Thoracic aorta (tissue), 2 donors: ENCODE measurements at places on chromosomes 12 and 14. TPM values are rescaled to one million over a fixed set of nuclear protein-coding genes. Genes with fewer than 3 reads are reported as not detected.

ERP27 gene
- 2.4 TPM for total RNA-seq

IAPP gene
- total RNA-seq = not detected

C3AR1 gene
- 25.5 TPM for total RNA-seq

TMEM179 gene
- total RNA-seq = not detected

EPS8 gene
- 139 TPM for total RNA-seq

ADSS1 gene
- 30.8 TPM for total RNA-seq

EML1 gene
- 66.5 TPM for total RNA-seq

TAS2R42 gene
- total RNA-seq = not detected

TCL1B gene
- not detected for total RNA-seq

DNA sequence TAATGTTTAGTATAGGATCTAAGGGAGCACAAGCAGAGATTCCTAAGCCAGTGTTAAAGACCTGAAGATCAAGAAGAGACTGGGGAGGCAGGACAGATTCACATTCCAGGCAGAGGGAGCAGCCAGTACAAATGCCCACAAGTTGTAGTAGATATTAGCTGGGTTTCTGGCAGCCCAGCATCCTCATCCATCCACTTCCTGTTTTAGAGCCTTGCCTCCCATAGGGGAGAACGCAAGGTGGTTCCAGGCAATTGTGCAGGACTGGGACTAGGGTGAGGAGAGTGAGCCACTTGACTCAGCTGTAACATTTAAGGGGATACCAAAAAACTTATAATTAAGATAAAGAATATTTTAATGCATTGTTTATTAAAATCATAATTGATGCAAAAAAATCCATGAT lies 71.3 kb upstream of the PSMA6 start:
- H3K27me3 ChIP-seq = no peaks in the 10 kb centered on the region
- no peak for DNase-seq
- no peak overlapping the region for H3K4me3 ChIP-seq
- no peak overlapping the region for H3K27ac ChIP-seq
- peaks cover 5% of the 10 kb centered on the region for H3K4me1 ChIP-seq
- H3K36me3 ChIP-seq = no peaks in the 10 kb centered on the region

DNA sequence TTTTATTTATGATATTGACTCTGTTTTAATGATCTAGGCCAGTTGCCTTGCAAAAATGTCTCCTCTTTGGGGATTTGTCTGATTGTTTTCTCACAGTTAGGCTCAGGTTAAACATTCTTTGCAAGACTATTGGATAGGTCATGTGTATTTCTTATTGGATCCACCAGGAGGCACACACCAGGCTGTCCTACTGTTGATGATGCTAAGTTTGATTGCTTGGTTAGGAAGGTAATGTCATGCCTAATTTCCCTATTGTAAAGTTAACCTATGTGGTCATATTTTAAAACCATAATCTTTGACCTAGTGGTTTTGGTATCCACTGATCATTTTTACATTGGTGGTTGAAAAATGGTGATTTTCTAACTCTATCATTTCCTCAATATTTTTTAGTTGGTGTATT lies 137.1 kb downstream of the BRMS1L start:
- no peak overlapping the region for H3K4me3 ChIP-seq
- H3K27me3 ChIP-seq = no peaks in the 10 kb centered on the region

DNA sequence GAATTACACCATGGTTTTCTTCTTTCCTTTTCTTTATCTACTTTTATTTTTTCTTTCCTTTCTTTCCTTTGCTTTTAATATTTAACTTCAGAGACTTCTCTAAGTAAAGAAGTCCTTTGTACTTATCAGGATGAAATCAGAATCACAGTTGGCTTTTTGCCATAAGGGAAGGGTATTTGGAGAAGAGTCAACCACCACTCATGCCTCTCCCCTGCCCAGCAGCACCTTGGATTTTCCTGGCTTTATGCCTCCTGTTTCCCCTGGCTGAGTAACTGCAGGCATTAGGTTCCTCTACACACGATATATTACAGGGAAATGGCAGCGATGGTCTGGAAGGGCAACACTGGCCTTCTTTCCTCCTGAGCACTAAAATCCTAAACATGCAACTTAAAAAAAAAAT lies 266.4 kb upstream of the CAND1 start:
- no peak overlapping the region for H3K4me3 ChIP-seq
- no peak for DNase-seq
- H3K27ac ChIP-seq = no peak overlapping the region
- no peaks in the 10 kb centered on the region for H3K4me1 ChIP-seq
- no peaks in the 10 kb centered on the region for H3K27me3 ChIP-seq
- H3K36me3 ChIP-seq = no peaks in the 10 kb centered on the region

GRCh38 chr14:96176275-96176674 lies 28.4 kb upstream of the BDKRB2 start:
- H3K36me3 ChIP-seq = no peaks in the 10 kb centered on the region
- H3K27ac ChIP-seq = no peak overlapping the region
- no peaks in the 10 kb centered on the region for H3K4me1 ChIP-seq
- DNase-seq = no peak

DNA sequence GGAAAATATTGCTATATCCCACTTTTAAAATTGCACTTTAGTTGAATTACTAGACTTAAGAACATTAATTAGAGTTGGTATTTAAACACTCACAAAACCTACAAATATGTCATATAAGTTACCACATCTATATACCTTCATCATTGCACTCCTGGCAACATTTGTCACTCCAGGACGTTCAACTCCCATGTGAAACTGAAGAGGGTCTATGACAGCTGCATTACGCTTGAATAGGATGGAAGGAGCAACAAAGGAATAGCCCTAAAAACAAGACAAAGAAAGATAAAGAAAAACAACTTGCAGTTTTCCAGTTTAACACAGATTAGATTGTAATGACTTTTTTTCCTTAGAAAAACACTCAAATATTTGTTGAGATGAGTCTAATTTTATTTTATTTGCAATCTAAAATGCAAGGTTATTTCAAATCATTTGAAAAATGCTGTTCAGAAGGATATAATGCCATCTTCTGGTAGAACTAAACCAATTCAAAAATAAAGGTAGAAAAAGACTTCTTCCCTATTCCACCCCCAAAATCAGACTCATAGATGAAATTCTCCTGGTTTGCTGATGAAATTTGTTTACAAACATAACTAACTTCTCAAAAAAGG lies 84.3 kb upstream of the TTC7B start:
- no peaks in the 10 kb centered on the region for H3K27me3 ChIP-seq
- H3K4me1 ChIP-seq = no peaks in the 10 kb centered on the region
- H3K36me3 ChIP-seq = no peaks in the 10 kb centered on the region
- no peak overlapping the region for H3K27ac ChIP-seq
- DNase-seq = no peak

DNA sequence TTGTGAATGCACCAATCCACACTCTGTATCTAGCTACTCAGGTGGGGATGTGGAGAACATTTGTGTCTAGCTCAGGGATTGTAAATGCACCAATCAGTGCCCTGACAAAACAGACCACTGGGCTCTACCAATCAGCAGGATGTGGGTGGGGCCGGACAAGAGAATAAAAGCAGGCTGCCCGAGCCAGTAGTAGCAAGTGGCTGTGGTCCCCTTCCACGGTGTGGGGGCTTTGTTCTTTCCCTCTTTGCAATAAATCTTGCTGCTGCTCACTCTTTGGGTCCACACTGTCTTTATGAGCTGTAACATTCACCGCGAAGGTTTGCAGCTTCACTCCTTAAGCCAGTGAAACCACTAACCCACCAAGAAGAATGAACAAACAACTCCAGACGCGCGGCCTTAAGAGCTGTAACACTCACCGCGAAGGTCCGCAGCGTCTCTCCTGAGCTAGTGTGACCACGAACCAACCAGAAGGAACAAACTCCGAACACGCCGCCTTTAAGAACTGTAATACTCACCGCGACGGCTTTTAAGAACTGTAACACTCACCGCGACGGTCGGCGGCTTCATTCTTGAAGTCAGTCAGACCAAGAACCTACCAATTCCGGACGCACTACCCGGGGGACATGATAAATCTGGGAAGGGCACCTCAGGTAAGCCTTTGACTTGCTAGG lies 4.6 kb upstream of the LDHB start:
- H3K36me3 ChIP-seq = no peaks in the 10 kb centered on the region
- no peak overlapping the region for H3K27ac ChIP-seq
- no peaks in the 10 kb centered on the region for H3K27me3 ChIP-seq

DNA sequence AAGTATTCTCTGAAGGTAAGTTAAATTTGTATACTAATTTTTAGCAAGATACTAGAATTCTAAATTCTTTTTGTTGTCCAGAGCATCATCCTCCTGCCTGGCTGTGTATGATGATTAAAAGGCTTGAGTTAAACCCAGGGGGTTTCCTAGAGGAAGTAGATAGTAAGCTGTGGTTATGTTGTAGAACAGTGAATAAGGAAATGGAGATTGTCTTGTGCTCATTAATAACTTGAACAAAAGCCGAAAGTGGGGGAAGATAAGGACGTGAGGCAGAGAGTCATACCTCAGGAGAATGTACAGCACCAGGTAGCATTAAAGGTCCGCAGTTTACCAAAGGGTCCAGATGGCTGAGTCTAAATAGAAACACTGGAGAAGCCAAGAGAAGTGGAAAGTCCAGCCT lies 42.0 kb downstream of the CKB start:
- DNase-seq = no peak
- H3K4me3 ChIP-seq = no peak overlapping the region
- no peaks in the 10 kb centered on the region for H3K4me1 ChIP-seq
- no peaks in the 10 kb centered on the region for H3K27me3 ChIP-seq
- no peak overlapping the region for H3K27ac ChIP-seq
- peaks cover 52% of the 10 kb centered on the region for H3K36me3 ChIP-seq
